Epithelial cell of proximal tubule (primary cell): ENCODE measurements at places on chromosomes 13 and 19.

DNA sequence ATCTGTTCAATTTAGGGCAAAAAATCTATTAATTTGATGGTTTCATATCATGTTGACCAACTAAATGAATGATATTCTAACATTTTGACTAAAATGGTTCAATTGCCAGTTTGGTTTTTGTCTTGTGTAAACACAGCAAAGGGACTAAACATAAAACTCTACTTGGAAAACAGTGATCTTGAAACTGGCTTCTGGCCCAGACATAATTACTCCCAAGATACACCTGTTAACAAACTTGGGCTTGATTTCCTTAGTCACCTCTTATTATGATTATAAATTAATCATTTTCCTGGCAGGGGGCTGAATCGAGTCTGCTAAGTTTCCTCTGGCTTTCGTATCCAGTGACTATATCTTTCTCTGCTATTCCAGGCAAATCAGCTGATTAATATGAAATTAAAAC is 78.0 kb upstream of the OXGR1 start:
- DNase-seq = no peak

DNA sequence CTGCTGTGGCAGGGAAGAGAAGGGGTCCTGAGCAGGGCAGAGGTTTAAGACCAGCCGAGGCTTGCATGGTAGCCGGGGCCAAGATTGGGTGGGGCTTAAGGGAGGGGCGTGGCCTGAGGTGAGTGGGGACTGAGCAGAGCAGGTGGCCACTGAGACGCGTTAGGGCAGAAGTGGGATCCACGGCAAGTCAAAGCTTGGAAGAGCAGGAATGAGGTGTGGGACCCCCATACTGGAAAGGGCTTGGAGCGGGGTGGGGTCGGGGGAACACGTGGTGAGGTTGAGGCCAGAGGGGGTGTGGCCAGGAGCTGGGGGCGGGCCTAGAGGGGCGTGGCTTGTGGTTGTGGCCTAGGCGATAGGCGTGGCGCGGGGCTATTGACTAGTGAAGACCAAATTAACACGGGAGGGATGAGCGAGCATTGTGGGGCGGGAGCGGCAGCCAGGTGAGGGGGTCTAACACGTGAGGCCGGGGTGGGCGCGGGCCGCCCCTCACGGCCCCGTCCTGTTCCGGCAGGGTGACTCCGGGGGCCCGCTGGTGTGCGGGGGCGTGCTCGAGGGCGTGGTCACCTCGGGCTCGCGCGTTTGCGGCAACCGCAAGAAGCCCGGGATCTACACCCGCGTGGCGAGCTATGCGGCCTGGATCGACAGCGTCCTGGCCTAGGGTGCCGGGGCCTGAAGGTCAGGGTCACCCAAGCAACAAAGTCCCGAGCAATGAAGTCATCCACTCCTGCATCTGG is 3.3 kb downstream of the CFD start:
- DNase-seq = no peak

DNA sequence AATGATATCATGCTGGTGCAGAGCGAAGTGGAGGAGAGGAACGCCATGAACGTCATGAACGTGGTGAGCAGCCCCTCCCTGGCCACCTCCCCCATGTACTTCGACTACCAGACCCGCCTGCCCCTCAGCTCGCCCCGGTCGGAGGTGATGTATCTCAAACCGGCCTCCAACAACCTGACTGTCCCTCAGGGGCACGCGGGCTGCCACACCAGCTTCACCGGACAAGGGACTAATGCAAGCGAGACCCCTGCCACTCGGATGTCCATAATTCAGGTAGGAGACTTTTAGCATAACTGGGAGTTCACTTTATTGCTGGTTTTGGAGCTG is 3.3 kb downstream of the PCDH17 start:
- DNase-seq = no peak

DNA sequence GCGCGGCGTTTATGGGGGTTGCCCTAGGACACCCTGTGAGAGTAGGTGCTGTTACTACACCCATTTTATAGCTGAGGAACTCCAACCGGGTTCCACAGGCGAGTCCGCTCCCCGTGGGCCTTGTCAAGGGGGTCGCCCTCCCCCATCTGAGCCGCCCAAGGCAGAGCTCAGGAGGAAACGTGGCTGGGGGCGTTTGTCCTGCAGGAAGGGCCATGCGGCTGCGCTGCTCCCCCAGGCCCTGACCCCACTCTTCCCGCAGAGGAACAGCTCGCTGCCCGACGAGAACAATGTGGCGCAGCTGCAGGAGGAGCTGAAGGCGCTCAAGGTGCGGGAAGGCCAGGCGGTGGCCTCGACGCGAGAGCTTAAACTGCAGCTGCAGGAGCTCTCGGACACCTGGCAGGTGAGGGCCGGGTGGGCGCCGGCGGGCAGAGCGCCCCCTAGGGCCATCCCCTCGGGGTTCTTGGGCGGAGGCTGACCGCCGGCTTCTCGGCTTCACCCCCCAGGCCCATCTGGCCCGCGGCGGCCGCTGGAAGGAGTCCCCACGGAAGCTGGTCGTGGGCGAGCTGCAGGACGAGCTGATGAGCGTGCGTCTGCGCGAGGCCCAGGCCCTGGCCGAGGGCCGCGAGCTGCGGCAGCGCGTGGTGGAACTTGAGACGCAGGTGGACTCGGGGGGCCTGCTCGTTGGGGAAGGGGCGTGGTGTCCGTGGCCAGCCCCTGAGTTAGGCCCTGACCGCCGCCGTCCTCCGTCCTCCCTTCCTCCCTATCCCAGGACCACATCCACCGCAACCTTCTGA is 12.4 kb downstream of the PRR36 start:
- DNase-seq = no peak

- peak; percentile 31 for DNase-seq
Measured at GRCh38 chr19:44807652-44808462, 1.0 kb upstream of the BCAM start.

DNA sequence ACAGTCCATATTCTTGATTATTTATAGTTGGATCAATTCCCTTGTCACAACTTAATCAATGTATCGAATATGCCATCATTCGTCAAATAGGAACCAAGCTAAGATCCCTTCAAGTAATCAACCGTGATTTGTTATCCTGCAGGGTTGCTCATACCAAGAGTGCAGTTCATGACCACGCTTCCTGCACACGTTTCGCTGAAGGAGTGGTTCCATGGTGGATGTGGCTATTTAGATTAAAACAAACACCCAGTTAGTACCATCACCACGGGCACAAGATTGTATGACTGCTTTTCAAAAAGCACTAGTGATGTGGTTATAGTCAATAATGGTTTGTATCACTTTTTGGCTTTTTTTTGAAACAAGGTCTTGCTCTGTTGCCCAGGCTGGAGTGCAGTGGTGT is 41.1 kb upstream of the CCNE1 start:
- DNase-seq = no peak

- no peak for DNase-seq
Measured at GRCh38 chr13:100160450-100160849, 71.6 kb downstream of the PCCA start.

DNA sequence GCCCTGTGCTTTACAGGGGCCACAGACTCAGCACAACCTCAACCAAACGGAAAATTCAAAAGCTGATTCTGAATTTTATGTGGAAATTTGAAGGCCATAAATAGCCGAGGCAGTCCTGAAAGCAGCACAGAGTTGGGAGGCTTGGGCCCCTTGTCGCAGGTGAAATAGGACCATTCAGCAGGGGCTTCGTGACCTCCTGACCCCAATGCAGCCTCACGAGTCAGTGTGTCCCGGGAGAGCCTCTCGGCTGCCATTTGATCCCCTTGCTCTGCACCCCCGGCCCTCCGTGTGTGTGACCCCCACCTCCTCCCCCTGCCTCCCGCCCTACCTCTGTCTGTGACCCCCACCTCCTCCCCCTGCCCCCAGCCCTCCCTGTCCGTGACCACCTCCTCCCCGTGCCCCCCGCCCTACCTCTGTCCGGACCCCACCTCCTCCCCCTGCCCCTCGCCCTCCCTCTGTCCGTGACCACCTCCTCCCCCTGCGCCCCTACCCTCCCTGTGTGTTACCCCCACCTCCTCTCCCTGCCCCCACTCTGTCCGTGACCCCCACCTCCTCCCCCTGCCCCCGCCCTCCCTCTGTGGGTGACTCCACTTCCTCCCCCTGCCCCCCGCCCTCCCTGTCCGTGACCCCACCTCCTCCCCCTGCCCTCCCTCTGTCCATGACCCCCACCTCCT is 41.7 kb upstream of the TFDP1 start:
- DNase-seq = no peak

- DNase-seq = no peak
Measured at GRCh38 chr19:32555786-32556185, 25.2 kb upstream of the PDCD5 start.
